Ascending aorta (tissue), 2 donors: ENCODE measurements at places on chromosomes 6 and 20.

DNA sequence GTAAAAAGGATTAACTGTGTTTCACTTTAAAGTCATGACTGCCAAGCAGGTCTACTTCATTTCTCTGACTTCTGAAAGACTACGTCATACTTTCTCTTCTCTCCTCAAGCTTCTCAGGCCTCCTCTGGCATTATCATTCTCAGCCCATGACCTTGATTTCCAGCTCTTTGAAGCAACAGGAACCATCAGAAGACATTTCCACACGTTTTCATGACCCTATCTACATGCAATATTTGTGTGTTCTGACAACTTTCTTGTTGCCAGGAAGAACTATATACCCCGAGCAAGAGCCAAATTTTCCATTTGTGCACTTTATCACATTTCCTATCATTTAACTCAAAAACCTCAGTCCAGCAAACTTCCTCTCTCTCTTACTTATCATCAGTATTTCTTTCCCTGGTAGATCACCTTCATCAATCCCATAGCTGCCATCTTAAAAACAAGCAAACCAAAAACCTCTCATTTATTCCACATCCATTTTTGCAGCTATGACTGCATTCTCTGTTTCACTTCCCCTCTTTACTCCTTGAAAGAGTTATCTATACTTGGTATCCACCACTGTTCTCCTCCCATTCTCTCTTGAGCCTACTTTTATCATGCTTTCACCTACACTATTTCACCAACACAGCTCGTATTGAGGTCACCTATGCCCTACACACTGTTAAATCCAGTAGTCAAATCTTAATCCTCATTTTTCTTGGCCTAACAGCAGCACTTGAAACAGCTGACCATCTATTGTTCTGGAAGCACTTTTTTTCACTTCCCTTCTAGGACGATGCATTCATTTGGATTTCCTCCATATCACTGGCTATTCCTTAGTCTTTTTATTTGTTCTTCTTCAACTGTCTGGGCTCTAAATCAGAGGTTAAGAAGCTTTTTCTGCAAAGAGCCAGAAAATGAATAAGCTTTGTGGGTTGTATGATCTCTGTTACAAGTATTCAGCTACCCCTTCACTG lies 47.1 kb downstream of the STX7 start:
- H3K36me3 ChIP-seq, result peaks cover 91% of the 10 kb centered on the region
- no peaks in the 10 kb centered on the region for H3K27me3 ChIP-seq
- DNase-seq, result no peak
- no peak overlapping the region for H3K4me3 ChIP-seq
- H3K4me1 ChIP-seq, result no peaks in the 10 kb centered on the region

DNA sequence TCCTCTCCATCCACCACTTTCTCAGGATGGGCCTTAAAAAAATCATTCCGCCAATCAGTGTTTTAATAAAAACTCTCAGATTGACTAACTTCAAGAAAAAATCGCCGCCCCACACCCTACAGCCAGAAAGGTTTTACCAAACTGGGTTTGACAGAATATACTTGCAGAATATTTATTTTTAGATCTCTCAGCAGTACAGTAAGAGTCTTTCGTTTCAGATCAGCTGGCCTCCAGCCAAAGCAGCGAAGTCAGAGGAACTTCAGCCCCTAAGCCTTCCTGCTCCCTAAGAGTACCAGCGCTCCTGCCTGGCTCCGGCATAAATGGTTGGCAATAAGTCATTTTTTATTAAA lies 24.7 kb downstream of the TBC1D7 start:
- H3K27me3 ChIP-seq, result no peaks in the 10 kb centered on the region
- peak overlapping the region; percentile 58 for H3K27ac ChIP-seq
- peaks cover 14% of the 10 kb centered on the region for H3K4me1 ChIP-seq
- no peak for DNase-seq

DNA sequence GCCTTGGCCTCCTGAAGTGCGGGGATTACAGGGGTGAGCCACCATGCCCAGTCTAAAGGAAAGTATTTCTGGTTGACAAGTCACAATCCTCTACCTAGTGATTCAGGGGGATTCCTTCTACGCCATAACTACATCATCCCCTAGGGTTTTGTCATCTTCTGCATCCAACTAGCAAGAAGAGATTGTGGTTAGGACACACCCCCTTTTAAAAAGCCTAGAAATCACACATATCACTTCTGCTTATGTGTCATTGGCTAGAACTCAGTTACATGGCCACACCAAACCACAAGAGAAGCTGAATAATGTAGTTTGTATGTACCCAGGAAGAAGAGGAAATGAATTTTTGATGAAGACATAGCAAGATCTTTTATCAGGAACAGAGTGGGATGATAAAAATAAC lies 14.7 kb upstream of the CHD6 start:
- DNase-seq, result no peak
- no peak overlapping the region for H3K27ac ChIP-seq
- H3K4me3 ChIP-seq, result no peak overlapping the region
- no peaks in the 10 kb centered on the region for H3K4me1 ChIP-seq
- H3K36me3 ChIP-seq, result no peaks in the 10 kb centered on the region
- H3K27me3 ChIP-seq, result no peaks in the 10 kb centered on the region

GRCh38 chr6:136070815-136071214 lies 179.3 kb downstream of the MTFR2 start:
- H3K27ac ChIP-seq, result no peak overlapping the region
- H3K27me3 ChIP-seq, result no peaks in the 10 kb centered on the region
- no peaks in the 10 kb centered on the region for H3K4me1 ChIP-seq
- DNase-seq, result no peak

- no peak for DNase-seq
- no peaks in the 10 kb centered on the region for H3K27me3 ChIP-seq
- no peak overlapping the region for H3K4me3 ChIP-seq
- no peaks in the 10 kb centered on the region for H3K4me1 ChIP-seq
- H3K36me3 ChIP-seq, result no peaks in the 10 kb centered on the region
These were observed 33.2 kb downstream of the VEGFA start for GRCh38 chr6:43803055-43803782.

DNA sequence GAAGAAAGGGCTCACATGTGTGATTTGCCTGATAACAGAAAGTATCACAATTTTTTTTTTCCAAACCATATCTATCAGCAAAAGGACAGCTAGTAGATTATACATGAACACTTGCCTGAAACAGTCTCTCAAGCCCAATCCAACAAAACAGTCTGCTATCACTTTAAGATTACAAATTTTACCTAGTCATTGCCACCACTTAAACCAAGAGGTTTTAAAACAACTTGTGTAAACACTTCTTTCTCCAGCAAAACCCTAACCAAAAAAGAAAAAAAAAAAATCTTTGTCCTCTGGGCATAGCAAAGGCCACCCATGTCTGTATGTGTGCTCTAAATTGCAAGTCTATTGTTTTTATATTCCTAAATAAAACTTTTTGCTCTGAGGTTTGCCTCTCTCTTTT lies 1568.4 kb downstream of the GRIK2 start:
- no peak overlapping the region for H3K4me3 ChIP-seq
- no peaks in the 10 kb centered on the region for H3K4me1 ChIP-seq
- no peak for DNase-seq
- no peaks in the 10 kb centered on the region for H3K27me3 ChIP-seq
- no peak overlapping the region for H3K27ac ChIP-seq
- H3K36me3 ChIP-seq, result no peaks in the 10 kb centered on the region

DNA sequence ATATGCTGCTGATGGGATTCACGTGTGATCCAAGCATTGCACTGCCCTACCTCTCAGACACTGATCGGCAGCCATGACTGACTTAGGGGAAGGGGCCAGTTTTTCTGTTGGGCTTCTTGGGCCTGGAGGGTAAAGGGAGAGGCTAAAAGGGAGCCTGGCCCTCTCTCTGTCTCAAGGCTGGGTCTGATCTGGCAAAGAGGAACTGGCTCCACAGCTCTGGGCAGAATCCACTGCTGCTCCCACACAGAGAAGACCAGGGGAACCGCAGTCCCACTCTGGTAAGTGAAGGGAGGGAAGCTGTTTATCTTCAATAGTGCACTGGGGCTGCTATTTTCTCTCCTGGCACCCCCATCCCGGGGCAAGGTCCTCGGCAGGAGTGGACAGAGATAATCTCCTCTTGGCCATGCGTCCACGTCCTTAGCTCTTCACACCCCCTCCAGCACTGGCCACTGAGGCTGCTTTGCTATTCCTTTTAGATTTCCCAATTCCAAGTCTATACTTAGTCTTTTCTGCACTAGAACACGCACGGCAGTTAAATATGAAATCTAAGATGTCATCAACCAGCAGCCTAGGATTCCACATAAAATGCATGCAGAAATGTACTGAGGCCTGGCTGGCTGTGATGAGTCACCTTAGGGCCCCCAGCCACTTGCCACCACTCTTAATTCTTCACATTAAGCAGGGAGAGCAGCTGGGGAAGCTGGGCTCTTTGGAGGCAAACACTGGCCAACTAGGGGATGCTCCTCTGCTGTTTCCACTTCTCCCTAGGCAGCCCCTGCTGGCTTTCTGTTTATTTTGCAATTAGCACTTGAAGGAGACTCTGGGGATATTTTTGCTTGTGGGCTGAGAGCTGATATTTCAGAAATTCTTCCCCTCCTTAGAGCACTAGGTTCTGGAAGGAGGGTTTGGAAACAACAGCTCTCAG lies 87.8 kb upstream of the ARMC2 start:
- no peaks in the 10 kb centered on the region for H3K36me3 ChIP-seq
- H3K27ac ChIP-seq, result no peak overlapping the region
- peaks cover 3% of the 10 kb centered on the region for H3K4me1 ChIP-seq
- no peaks in the 10 kb centered on the region for H3K27me3 ChIP-seq
- H3K4me3 ChIP-seq, result no peak overlapping the region
- no peak for DNase-seq
